Stimulated activated CD4-positive, alpha-beta T cell treated with anti-CD3 and anti-CD28 coated beads, Interleukin-4, amount 100 ng/mL, for 24 hours (primary cell): ENCODE measurements at places on chromosomes 6 and 20.

- peak; percentile 84 for DNase-seq
Measured at GRCh38 chr6:11732036-11732631, 46.5 kb downstream of the ADTRP start.

DNA sequence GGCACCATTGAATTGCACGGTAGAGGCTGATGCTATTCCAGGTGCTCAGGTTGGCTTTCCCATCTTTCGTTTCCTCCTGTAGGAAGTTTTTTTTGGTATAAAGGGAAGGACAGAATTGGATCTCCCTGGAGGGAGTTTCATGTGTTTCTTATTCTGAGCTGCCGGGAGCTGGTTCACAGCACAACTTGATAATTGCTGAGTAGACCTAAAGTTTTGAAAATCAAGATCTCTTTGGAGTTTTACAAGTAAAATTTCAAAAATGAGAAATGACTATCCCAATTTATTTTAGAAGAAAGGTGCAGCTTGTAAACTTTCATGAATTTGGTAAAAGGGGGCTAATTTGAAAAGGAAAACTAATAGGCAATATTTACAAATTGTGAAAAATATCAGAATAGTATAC, 125.2 kb upstream of the ESR1 start:
- DNase-seq: no peak

- peak; percentile 1 for DNase-seq
Measured at GRCh38 chr20:23150304-23151007, 64.3 kb upstream of the CD93 start.

- no peak for DNase-seq
Measured at GRCh38 chr6:144153260-144153659, 2.9 kb downstream of the STX11 start.

DNA sequence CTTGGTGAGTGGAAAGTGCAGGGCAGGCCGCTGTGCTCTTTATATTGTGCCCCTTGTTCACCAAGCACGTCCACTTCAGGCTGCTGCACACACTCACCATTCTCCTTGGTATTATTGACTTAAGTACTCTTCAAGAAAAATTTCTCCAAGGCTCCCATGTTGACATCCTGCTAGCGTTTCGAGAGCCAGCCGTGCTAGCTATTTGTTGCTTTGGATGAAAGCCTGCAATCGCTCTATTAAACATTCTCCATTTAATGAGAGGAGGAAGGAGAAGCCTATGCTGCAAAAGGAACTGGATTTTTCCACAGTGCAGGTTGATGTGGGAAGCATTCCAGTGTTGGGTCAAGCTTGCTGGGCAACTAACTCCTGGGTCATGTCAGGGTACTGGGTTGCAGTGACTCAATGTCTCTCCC, 113.5 kb downstream of the CD83 start:
- no peak for DNase-seq
